Esophagus muscularis mucosa (tissue), 4 donors: ENCODE measurements at places on chromosomes 6 and 20.

- no peak for DNase-seq
These were observed 537 bp upstream of the GABBR1 start for GRCh38 chr6:29633534-29633905.

- no peak for DNase-seq
These were observed 16.3 kb upstream of the TMEM14A start for GRCh38 chr6:52654592-52654991.

- DNase-seq, result no peak
These were observed 382.5 kb downstream of the CENPW start for GRCh38 chr6:126722411-126722810.

DNA sequence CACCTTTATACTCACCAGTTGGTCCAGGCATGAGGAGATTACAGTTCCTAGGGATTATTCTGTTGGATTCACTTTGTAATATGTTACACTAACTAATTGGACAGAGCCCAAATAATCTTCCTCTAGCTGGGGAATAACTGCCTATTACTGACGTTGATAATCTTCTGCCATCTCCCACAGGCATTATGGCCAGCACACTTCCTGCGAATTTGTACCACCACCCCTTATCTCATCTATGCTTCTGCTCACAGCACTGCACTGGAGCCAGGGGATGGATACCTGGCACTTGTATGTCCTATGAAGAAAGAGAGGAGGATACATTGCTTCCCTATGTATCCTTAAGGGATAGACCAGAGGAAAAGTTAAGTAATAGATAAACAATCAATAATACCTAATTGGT is 494.8 kb upstream of the MAN1A1 start:
- no peak for DNase-seq

DNA sequence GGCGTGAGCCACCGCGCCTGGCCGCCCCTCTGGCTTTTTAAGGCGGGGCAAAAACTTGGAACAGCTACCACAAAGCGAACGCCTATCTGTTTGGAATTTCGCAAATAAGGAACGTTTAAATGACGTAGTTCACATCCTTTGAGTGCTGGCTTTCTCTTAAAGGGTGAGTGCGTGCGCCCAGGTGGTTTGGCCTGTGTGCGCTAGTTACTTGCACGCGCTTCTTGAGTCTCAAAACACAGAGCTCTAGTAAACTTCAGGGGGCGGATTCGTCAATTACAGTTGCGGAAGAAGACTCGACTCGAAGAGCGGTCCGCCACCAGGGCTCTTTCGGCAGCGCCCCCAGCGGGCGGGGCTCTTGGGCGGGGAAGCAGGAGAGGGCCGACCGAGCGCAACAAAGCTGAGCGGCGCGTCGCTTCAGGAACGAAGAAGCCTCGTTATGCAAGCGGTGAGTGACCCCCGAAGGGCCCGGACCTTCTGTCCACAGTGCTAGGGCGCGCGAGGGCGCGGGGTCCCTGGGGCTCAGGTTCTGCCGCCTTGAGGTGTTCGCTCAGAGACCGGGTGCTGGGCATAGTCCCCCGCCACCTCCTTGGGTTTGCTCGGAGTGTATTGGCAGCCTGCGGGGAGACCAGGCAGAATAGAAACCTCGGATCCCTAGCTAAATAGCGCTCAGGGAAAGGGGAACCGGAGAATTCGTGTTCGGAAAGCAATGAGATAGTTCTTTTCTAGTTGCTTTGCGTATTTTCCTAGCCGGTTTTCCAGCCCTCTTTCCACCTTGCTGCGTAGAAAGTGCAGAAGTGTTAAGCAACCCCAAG is at the start of gene SYCP2L:
SYCP2L (plus strand) TSS at position 362 of the 812 bp plus-strand sequence; CDS start at position 437, 75 bp downstream.
- DNase-seq, result no peak
